ENCODE measurements at places on chromosomes 6 and 20.

DNA sequence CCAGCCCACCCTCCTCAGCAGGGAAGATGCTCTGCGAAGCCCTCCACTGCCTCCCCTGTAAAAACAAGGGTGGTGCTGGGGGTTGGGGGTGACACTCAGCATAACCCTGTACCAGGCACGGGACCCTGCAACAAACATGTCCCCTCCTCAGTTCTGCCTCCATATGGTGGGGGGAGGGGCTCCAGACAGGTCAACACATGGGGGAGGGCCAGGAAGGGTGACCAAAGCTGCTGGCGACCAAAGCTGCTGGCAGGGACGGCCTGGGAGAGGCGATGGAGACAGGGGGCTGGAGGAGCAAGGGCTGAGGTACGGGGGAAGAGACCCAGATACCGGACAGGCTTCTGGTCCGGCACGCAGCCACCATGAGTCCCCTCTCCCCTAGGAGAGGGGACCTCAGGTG lies 123.2 kb downstream of the TAF4 start:
- no peak for DNase-seq

- DNase-seq = no peak
Measured at GRCh38 chr6:148203281-148203925, 139.2 kb upstream of the SASH1 start.

DNA sequence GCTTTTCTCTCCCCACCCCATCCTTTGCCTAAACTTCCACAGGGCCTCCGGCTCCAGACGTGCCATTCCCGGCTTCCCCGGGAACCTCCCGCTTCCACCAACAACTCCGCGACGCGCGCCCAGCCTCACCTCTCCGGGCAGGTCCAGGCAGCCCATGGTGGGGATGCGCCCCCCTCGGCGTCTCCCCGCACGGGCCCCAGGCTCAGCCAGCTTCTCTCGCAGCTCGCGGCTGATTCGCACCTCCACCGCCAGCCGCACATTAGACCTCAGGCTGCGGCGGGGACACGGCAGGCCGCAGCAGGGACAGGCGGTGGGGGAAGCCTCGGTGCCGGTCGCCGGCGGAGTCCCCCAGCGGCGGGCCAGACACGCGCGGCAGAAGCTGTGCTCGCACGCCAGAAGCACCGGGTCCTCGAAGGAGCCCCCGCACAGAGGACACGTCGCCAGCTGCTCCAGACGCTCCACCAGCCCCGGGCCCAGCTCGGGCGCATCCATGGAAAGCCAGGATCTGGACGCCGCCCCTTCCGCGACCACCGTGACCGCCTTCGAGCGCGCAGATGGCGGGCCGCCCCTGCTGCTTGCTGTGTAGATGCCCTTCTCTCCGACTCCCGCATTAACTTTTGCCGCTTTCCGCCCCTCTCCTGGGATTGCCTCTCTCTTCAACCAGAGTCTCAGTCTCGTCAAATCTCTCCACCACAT lies at the start of gene RNF39:
RNF39 (minus strand) TSS at position 676 of the 696 bp plus-strand sequence; CDS start at position 492, 184 bp downstream.
- DNase-seq = no peak

DNA sequence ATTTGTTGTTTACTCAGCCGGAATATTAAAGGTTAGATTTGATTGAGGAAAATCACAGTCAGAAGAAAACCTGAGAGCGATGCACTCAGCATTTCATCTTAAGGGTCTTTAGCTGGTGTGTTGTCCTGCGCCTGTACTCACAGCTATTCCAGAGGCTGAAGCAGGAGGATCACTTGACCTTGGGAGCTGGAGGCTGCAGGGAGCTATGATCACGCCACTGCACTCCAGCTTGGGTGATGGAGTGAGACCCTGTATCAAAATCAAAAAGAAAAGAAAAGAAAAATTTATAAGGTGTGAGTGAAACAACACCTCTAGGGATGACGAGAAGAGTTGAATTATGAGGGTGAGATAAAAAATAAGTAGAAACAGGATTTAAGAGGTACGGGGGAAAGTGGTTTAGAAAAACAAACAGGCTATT lies 165.0 kb downstream of the TRIM27 start:
- DNase-seq = no peak

- DNase-seq = no peak
Measured at GRCh38 chr6:156777577-156778453, 637 bp downstream of the ARID1B start.

DNA sequence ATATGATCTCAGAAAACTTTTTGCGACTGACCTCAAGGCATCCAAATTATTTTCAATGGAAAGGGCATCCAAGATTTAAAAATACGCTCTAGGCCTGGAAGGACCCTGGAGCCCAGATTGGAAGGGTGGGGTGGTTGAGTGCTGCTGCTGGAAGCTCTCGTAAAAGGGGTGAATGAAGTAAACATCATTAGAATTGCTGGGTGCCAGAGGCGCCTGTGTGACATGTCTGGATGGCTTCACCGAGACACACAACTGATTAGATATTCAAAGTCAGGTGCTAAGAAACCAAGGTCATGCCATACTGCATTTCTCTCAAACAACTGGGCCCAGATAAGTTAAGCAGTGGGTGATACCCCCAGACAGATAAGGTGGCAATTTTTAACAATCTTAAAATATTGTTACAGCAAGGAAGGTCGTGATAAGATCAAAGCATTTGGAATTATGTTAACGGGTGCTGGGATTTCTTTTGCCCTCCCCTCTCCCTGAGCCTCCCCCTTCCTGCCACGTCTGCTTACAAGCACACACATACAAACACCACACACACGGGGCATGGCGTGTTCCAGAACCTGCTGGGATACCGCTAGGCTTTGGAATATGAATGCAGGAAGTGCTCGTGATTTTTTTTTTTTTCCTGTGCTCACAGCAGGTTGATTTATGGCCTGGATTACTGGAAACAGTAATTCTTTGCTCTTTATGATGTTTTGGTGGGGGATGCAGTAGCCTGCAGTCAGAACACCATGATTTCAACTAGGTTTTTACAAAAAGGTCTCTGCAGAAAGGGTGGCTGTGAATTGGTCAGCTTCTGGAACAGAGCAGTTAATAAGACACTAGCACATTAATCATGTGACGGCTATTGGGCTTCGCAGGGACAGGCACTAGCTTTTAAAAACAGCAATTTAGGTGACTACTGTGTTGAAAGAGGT lies 551.2 kb downstream of the QKI start:
- no peak for DNase-seq

GRCh38 chr6:37952027-37952426 lies 132.5 kb downstream of the ZFAND3 start:
- no peak for DNase-seq

- no peak for DNase-seq
Measured at GRCh38 chr20:10366898-10367692, 66.9 kb downstream of the MKKS start.

- DNase-seq = no peak
Measured at GRCh38 chr20:17909869-17910321, 58.7 kb downstream of the SNX5 start.

DNA sequence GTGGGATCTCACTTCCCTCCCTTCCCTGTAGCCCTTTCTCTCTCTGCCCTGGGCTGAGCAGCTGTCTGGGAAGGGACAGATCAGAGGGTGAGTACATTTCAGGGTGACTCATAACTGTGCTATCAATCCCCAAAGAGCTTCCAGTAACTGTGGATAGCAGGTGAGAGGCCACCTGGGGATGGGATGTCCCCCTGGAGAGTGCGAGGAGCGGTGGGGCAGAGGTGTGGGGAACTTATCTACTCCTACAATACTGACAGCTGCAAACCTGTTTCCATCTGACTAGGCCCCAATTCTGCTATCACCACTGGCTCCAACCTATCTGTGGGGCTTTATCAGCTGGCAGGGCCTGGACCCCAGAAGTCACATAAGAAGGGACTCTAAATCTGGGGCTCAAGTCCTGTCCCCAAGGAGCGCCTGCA lies 32.6 kb downstream of the KCNK5 start:
- DNase-seq = no peak

- no peak for DNase-seq
Measured at GRCh38 chr20:4726710-4727397, 5.1 kb downstream of the PRND start.

GRCh38 chr6:53573299-53573698 lies 28.4 kb upstream of the GCLC start:
- no peak for DNase-seq

GRCh38 chr6:130473886-130474285 lies 108.1 kb downstream of the TMEM200A start:
- DNase-seq = no peak

- no peak for DNase-seq
Measured at GRCh38 chr6:110255211-110255750, 75.1 kb downstream of the CDC40 start.

- DNase-seq = no peak
Measured at GRCh38 chr20:32511358-32512046, 73.6 kb downstream of the NOL4L start.

DNA sequence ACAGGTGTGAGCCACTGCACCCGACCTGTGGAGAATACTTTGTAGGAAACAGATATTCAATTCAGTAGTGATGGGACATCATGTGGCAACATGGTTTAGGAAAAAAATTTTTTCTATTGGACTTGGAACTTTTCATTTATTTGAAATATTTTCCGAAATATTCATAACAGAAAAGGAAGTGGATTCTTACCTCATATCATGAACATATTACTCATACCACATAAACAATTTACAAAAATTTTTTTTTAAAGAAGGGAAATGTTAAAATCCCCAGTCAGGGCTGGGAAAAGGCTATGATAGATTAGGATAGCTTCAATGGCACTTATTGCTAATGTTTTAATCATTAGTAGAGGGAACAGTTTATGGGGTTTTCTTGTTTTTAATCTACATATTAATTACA lies 6.8 kb upstream of the ALDH8A1 start:
- no peak for DNase-seq

- DNase-seq = no peak
Measured at GRCh38 chr20:35523298-35523888, 6.1 kb downstream of the C20orf173 start.

DNA sequence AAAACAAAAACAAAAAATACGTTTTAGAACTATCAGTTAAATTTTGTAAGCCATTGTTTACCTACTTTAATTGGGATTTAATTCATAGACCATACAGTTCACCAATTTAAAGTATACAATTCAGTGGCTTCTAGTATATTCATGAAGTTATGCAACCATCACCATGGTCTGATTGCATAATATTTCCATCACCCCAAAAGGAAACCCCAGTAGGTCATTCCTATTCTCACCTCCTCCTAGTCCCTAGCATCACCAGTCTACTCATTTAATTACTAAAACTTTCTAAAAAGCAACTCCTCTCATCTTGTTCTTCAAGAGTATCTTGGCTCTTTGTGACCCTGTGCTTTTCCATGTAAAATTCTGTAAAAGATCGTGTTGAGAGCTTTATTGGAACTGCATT lies 60.2 kb downstream of the ASXL1 start:
- DNase-seq = no peak

DNA sequence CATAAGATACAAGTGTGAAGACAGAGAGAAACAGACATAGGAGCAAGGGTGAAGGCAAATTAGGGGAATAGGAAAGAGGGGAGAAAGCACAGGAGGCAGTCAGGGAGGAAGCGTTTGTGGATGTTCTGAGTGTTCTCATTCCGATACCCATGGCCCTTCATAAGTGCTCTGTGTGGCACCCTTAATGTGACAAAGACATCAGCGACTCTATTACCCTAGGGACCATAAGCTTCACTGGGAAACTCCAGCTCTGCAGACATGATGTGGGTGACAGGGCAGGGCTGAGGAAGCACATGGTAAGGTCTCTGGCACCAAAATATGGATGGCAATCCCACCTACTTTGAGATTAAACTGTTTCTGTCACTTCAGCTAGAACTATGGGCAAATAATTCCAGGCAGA lies 33.0 kb downstream of the F13A1 start:
- no peak for DNase-seq

DNA sequence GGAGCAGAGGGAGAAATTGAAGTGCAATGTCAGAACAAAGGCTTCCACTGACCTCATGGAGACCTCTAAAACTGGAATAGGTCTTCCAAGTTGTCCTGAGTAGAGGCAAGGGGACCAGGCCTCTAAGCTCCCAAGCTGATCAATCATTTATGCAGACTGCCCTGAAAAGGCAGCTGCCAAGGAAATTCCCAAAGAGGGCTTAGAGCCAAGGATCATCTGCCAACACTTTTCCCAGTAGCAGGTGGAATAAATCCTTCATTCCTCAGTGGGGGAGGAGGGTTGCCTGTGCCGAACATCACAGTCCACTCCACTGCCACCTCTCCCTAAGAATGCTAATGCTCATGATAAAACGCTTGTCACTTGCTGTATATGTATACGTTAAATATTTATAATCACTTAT lies 29.3 kb upstream of the RALY start:
- DNase-seq = no peak

DNA sequence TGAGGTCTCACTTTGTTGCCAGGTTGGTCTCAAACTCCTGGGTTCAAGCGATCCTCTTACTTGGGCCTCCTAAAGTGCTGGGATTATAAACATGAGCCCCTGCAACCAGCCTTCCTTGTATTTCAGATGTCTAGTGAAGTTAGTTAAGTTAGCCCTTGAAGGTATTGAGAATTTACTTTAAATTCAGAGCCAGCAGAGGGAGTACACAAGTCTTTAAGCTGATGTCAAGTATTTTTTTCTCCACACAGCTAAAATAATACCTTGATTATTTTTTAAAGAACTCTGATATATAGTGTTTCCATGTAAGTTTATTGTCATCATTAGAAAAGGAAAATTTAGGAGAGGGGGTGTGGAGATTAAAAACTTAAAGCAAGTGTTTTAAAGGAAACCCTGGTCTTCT lies 9.8 kb downstream of the FOXO3 start:
- DNase-seq = no peak

GRCh38 chr20:11401988-11402387 lies 515.7 kb upstream of the BTBD3 start:
- DNase-seq = no peak

GRCh38 chr6:156556811-156557210 lies 220.4 kb upstream of the ARID1B start:
- no peak for DNase-seq

GRCh38 chr6:163323705-163324104 lies 90.8 kb upstream of the QKI start:
- no peak for DNase-seq

GRCh38 chr6:169556758-169557548 lies 144.9 kb downstream of the WDR27 start:
- no peak for DNase-seq

GRCh38 chr20:23970049-23970448 lies 18.5 kb downstream of the GGTLC1 start:
- DNase-seq = no peak

- no peak for DNase-seq
Measured at GRCh38 chr6:163439997-163440396, 25.5 kb downstream of the QKI start.

GRCh38 chr6:82396964-82397751 lies 33.5 kb downstream of the TPBG start:
- DNase-seq = no peak

DNA sequence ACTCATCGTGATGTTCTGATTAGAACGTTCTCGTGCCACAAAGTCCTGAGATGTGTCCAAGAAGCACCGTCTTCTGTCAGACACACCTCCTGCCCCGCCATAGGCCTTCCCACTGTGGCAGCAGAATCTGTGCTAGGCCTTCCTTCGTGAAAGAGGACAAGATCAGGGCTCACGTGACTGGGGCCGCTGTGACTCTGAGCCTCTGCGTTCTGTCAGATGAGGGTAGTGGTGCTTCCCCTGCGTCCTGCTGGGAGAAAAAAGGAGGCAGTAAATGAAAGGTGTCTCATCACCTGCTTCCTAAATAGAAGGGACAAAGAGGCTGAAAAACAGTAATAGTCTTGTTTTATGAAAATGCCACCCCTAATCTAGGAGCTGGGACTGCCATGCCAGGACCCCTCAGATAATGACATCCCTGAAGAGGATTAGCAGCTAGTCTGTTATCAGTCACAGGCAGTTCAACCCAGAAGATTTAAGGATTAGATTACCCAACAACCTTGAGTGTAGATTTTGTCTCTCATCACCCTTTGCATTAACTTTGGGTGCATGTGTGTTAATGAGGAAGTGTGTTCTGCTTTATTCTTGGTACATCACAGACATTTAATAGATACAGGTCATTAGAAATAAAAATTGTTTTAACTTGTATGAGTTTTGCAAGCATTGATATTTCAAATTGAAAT lies 4.1 kb downstream of the DNAJC5 start:
- DNase-seq = no peak
